Adrenal gland (tissue), 19 donors: ENCODE measurements at places on chromosomes 6 and 20. TPM values are rescaled to one million over a fixed set of nuclear protein-coding genes. Genes with fewer than 3 reads are reported as not detected.

DNA sequence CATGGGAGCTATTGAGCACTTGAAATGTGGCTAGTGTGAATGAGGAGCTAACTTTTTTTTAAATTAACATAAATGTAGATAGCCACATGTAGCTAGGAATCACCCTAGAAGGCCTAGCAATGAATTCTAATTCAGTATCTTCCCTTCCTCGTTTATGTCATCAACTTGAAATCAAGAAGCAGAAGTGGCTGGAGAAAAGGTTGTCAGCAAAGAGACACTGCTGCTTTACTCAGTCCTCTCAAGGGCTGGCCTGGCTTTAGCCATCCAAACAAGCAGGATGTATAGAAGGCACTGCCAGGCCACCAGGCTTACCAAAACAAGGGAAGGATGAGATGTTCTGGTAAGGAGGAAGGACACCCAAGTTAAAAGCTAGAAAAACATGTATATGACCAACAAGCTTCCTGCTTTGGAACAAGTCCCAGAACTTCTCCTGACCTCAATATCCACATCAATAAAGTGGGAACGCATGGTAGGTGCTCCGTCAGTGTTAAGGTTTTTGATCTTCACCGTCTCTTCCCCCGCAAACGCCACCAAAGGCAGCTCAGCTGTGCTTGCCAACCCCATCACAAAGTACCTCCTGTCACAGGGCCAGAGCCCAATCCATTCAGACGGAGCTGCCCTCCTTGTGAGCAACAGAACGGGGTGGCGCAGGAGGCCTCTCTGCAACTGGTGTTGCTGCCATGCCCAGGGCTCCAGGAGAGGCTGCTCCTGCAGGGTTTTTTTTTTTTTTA, 235.8 kb upstream of the RIN2 start:
- H3K27ac ChIP-seq = no peak overlapping the region
- no peak overlapping the region for H3K4me3 ChIP-seq
- H3K36me3 ChIP-seq = no peaks in the 10 kb centered on the region

FHL5 gene
- total RNA-seq = 24.8 TPM

AKAP12 gene
- 26.7 TPM for total RNA-seq

- H3K27me3 ChIP-seq = no peaks in the 10 kb centered on the region
- no peak for DNase-seq
- no peaks in the 10 kb centered on the region for H3K4me1 ChIP-seq
- H3K4me3 ChIP-seq = no peak overlapping the region
- no peak overlapping the region for H3K27ac ChIP-seq
- no peaks in the 10 kb centered on the region for H3K36me3 ChIP-seq
Observed at GRCh38 chr6:140380427-140381218, 1006.2 kb upstream of the CITED2 start.

- no peak overlapping the region for H3K4me3 ChIP-seq
- no peaks in the 10 kb centered on the region for H3K36me3 ChIP-seq
- no peaks in the 10 kb centered on the region for H3K4me1 ChIP-seq
- no peak for DNase-seq
- H3K27ac ChIP-seq = no peak overlapping the region
- H3K27me3 ChIP-seq = no peaks in the 10 kb centered on the region
Observed at GRCh38 chr6:85362652-85363310, 87.1 kb upstream of the NT5E start.

GRCh38 chr6:40762981-40763380, 175.8 kb upstream of the LRFN2 start:
- no peaks in the 10 kb centered on the region for H3K36me3 ChIP-seq
- H3K27me3 ChIP-seq = no peaks in the 10 kb centered on the region
- no peak overlapping the region for H3K27ac ChIP-seq
- no peaks in the 10 kb centered on the region for H3K4me1 ChIP-seq
- no peak overlapping the region for H3K4me3 ChIP-seq
- DNase-seq = no peak

RAD21L1 gene
- total RNA-seq = not detected

GRCh38 chr20:1803932-1804501, 91.2 kb upstream of the SIRPA start:
- no peak overlapping the region for H3K27ac ChIP-seq
- H3K4me3 ChIP-seq = peak overlapping the region; percentile 71
- no peaks in the 10 kb centered on the region for H3K27me3 ChIP-seq
- peaks cover 22% of the 10 kb centered on the region for H3K4me1 ChIP-seq
- DNase-seq = no peak

DNA sequence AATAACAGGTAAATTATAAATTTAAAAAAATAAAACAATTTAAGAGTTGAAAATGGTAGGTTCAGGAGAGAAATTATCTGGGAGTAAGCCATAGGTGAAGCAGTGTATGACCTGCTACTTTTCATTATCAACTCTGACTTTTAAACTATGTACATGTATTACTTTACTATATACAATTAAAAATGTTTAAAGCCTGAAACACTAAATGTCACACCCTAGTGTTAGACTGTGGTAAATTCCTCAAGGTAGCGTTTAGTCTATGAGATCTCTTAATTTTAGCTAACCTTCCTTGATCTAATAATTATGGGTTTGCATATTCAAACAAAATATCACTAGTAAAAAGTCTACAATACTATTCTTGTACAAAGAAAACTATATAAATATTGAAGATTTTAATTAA, 22.3 kb upstream of the TBC1D32 start:
- H3K27me3 ChIP-seq = no peaks in the 10 kb centered on the region
- DNase-seq = no peak
- H3K4me1 ChIP-seq = peaks cover 8% of the 10 kb centered on the region
- no peak overlapping the region for H3K4me3 ChIP-seq
- no peaks in the 10 kb centered on the region for H3K36me3 ChIP-seq

DNA sequence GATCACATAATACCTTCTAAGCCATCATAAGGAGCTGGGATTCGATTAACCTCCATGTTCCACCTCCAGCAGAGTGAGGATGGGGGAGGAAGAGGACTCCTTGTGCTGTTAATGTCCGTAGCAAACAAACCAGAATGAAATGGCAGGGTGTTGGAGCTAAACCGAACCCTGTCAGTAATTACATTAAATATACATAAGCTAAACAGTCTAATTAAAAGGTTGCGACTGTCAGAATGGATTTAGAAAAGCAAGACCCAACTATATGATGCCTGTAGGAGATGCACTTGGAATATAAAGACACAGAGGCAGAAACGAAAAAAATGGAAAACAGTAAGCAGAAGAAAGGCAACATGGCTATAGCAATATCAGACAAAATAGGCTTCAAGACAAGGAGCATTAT, 13.2 kb downstream of the PREX1 start:
- H3K4me1 ChIP-seq = peaks cover 14% of the 10 kb centered on the region
- H3K36me3 ChIP-seq = no peaks in the 10 kb centered on the region
- H3K27ac ChIP-seq = no peak overlapping the region
- no peak overlapping the region for H3K4me3 ChIP-seq

COL9A3 gene
- 2.2 TPM for total RNA-seq

- H3K27me3 ChIP-seq = no peaks in the 10 kb centered on the region
- no peaks in the 10 kb centered on the region for H3K4me1 ChIP-seq
- H3K4me3 ChIP-seq = no peak overlapping the region
- no peak for DNase-seq
- no peaks in the 10 kb centered on the region for H3K36me3 ChIP-seq
Observed at GRCh38 chr6:15008269-15008668, 237.6 kb upstream of the JARID2 start.

TRIM40 gene
- not detected for total RNA-seq

SLC17A2 gene
- not detected for total RNA-seq

GRCh38 chr6:15441215-15441868, 195.5 kb downstream of the JARID2 start:
- H3K36me3 ChIP-seq = no peaks in the 10 kb centered on the region
- H3K27me3 ChIP-seq = no peaks in the 10 kb centered on the region
- DNase-seq = peak; percentile 79
- H3K27ac ChIP-seq = no peak overlapping the region
- H3K4me3 ChIP-seq = no peak overlapping the region
- peaks cover 15% of the 10 kb centered on the region for H3K4me1 ChIP-seq

TDP2 gene
- total RNA-seq = 24.2 TPM

- H3K36me3 ChIP-seq = peaks cover 4% of the 10 kb centered on the region
- no peak overlapping the region for H3K4me3 ChIP-seq
- no peaks in the 10 kb centered on the region for H3K4me1 ChIP-seq
- no peaks in the 10 kb centered on the region for H3K27me3 ChIP-seq
- no peak overlapping the region for H3K27ac ChIP-seq
- no peak for DNase-seq
Observed at GRCh38 chr6:16523606-16524379, 237.5 kb downstream of the ATXN1 start.

- H3K36me3 ChIP-seq = no peaks in the 10 kb centered on the region
- no peak for DNase-seq
- H3K27me3 ChIP-seq = no peaks in the 10 kb centered on the region
- H3K4me1 ChIP-seq = no peaks in the 10 kb centered on the region
- no peak overlapping the region for H3K27ac ChIP-seq
Observed at GRCh38 chr6:148822819-148823218, 76.0 kb downstream of the UST start.

RCAN2 gene
- 5.8 TPM for total RNA-seq

GRCh38 chr6:143110996-143111395, 50.3 kb downstream of the AIG1 start:
- no peak overlapping the region for H3K4me3 ChIP-seq
- H3K27me3 ChIP-seq = no peaks in the 10 kb centered on the region
- no peak overlapping the region for H3K27ac ChIP-seq
- no peak for DNase-seq

DNA sequence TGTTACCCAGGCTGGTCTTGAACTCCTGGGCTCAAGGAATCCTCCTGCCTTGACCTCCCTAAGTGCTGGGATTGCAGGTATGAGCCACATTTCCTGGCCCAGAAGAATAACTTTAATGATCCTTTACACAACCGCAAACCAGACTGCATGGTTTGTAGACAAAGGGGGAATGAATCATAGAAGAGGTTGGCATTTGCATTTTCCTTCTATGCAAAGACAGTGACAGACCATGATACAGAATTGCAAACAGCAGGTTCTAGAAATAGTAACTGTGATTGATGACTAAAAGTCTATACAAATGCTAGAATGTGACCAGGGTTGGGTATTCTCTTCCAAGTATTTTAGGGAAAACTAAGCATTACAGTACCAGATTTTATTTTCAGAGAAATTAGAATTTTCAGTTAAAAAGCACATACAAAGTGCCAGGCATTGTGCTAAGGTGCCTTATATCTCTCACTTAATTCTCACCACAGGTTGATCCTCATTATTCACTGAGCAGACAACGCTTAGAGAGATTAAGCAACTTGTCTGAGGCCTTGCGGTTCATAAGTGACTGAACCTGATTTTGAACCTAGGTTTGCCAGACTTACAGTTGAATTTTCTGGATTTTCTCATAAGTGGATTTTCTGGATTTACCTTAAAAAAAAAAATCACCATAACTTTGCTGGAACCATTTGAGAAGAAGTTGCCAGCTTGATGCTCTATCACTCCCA, 146.6 kb downstream of the ZFAND3 start:
- H3K27me3 ChIP-seq = no peaks in the 10 kb centered on the region
- H3K4me3 ChIP-seq = no peak overlapping the region
- no peak overlapping the region for H3K27ac ChIP-seq
- peaks cover 8% of the 10 kb centered on the region for H3K4me1 ChIP-seq
- no peaks in the 10 kb centered on the region for H3K36me3 ChIP-seq
- DNase-seq = no peak

- no peak overlapping the region for H3K27ac ChIP-seq
- DNase-seq = no peak
- no peak overlapping the region for H3K4me3 ChIP-seq
- H3K4me1 ChIP-seq = no peaks in the 10 kb centered on the region
- H3K27me3 ChIP-seq = no peaks in the 10 kb centered on the region
Observed at GRCh38 chr20:24321973-24322372, 147.5 kb upstream of the SYNDIG1 start.

DNA sequence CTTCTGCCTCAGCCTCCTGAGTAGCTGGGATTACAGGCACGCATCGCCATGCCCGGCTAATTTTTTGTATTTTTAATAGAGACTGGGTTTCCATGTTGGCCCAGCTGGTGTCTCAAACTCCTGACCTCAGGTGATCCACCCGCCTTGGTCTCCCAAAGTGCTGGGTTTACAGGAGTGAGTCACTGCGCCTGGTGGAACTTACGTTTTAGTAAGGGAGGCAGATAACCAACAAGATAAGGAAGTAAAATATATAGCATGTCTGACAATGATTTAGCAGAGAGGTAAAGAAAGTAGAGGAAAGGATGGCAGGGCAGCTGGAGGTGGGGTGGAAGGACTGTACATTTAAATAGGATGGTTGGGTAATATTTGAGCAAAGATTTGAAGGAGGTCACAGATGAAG, 12.8 kb upstream of the MYMX start:
- H3K27ac ChIP-seq = no peak overlapping the region
- no peaks in the 10 kb centered on the region for H3K36me3 ChIP-seq
- H3K27me3 ChIP-seq = no peaks in the 10 kb centered on the region
- no peak for DNase-seq
- H3K4me3 ChIP-seq = no peak overlapping the region
- H3K4me1 ChIP-seq = peaks cover 3% of the 10 kb centered on the region

DNA sequence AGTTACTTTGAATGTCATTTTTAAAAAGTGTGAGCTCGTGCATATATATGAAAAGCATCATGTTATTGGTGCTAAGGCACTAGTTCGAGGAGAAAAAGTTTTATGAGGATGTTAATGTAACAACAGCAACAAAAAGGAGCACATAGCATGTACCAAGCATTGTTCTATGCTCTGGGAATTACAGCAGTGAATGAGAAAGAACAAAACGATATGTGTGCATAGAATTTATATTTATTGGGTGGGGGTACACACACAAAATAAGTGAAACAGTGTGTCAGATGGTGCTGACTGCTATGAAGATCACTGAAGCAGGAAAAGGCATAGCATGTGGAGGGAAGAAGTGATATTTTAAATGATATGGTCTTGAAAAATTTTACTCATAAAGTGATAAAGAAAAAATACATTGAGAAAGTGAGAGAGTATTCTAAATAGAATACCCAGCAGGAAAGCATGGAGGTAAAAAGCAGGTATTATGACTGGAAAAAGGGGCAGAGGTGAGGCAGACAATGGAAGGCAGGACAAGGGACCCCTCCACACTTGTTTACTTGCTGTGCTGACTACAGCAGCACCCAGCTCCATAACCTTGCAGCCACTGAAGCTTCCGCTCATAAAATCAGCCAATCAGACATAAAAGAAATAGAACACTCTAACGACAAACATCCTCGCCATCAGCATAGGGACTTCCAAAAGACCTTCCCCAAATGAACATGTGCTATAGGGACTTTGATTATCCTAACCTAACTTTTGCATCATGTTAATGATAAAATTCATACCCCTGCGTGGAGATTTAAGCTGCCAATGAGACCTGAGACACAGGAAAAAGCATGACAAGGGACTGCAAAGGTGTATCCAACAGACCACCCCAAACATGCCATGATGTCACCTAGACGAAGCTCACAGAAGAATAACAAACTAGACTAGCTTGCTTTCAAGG, 119.9 kb downstream of the HFE start:
- DNase-seq = no peak
- no peak overlapping the region for H3K27ac ChIP-seq
- no peak overlapping the region for H3K4me3 ChIP-seq
- H3K36me3 ChIP-seq = no peaks in the 10 kb centered on the region
- no peaks in the 10 kb centered on the region for H3K27me3 ChIP-seq
